ENCODE measurements at places on chromosomes 3 and 15.
A peak's percentile ranks its signal among the peaks of the same experiment; 100 is the strongest.

DNA sequence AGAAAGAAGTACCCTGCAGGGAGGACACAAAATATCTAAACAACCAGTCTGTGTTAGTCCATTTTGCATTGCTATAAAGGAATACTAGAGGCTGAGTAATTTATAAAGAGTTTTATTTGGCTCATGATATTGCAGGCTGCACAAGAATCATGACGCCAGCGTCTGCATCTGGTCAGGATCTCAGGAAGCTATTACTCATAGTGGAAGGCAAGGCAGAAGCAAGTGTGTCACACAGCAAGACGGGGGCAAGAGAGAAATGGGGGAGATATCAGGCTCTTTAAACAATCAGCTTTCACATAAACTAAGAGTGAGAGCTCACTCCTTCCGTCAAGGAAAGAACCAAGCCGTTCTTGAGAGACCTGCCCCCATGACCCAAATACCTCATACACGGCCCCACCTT, 614.8 kb downstream of the ZIC1 start:
- DNase-seq, result no peak

DNA sequence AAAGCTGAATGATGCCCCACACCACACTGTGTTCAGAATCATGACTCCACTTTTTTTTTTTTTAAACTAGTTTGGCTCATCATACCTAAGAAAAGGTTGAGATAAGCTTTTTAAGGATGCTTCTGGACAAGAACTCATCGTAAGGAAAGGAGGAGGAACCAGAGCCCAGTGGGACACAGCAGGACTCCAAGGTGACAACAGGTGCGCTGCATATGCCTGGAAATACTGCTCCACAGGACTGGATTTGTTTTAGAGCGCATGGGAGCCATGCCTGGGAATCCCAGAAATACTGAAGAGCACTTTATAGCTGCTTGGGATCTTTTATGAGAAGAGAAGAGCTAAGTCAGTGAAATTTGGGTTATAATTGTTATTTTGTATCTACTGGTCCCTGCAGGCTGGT, 93.4 kb downstream of the NEDD4 start:
- no peak for DNase-seq

DNA sequence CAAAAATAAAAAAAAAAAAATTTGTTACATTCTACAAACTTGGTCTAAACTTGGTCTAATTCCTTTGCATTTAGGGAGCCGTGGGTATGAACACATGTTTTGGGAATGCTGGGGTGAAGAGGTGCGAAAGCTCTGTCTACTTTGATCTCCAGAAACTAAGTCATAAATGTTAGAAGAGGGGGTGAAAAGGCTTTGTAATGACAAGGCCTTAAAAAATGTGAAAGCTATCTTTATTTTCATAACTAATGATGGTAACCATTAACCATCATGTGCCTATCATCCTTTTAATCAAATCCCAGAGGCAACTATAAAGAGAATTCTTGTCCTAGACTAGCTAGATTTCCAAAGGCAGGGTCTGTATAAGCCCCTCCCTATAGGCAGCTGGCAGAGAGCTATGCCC, 60.9 kb downstream of the PRICKLE2 start:
- no peak for DNase-seq

GRCh38 chr15:82108489-82109078, 62.8 kb upstream of the MEX3B start:
- peak; percentile 2 for DNase-seq

DNA sequence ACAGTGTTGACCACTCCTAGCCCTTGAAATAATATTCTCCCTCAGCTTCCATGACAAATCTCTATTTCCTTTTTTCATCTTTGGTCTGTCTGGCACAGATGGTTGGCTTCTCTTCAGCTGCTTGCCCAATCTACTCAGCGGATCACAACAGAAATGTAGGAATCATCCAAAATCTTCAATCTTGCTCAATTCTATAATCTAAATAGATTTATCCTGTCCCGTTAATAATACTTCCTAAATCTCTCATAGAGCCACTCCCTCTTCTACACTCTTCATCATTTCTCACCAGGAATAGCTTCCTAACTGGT, 3.8 kb downstream of the PEAK1 start:
- no peak for DNase-seq

DNA sequence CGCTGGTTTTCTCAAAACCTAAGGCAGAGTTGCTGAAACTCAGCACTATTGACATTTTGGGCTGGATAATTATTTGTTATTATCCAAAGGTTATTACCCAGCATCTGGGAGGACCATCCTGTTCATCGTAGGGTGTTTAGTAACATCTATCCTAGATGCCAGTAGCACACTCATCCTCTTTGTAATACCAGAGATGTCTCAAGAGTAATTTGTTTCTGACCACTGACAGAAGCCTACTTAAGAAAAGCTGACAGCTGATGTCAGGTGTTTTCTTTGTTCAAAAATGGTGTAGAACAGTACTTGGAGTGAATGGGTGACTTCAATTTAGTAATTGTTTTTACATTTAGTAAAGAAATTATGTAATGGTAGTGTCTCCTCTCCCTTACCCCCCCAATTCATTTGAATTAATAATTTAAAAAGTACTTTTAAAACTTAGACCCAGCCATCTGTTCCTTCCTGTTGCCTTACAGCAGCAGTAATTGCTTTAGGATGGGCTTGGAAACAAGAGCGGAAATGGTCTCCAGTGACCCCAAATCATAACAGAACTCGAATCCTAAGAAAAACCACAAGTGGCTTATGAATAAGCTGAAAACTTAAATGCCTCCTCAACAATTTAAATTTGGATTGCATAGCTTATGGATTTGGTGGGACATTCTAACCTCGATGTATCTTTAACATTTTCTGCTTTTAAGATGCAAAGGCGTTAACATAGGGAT, 105.4 kb downstream of the PTPRG start:
- DNase-seq, result no peak

GRCh38 chr3:72820415-72820814, 27.8 kb downstream of the SHQ1 start:
- DNase-seq, result no peak

DNA sequence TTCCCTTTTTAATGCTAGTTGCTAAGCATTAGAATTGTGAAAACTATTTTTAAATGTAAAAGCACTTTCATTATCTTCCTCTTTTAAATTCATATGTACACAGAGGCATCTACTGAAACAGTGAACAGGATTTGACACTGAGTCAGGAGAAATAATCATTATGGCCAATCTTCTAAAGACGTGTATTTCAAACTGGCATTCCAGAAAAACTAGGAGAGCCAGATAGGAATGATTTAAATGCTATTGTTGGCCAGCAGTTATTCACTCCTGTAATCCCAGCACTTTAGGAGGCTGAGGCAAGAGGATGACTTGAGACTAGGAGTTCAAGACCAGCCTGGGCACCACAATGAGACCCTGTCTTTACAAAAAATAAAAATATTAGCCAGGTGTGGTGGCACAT, 67.6 kb upstream of the RAP2B start:
- no peak for DNase-seq

GRCh38 chr3:126159476-126159875, 20.9 kb downstream of the ALDH1L1 start:
- no peak for DNase-seq

GRCh38 chr3:58216496-58217195, 5.9 kb upstream of the DNASE1L3 start:
- DNase-seq, result no peak

- DNase-seq, result peak; percentile 27
Measured at GRCh38 chr3:34312684-34313083, 514.3 kb downstream of the PDCD6IP start.

GRCh38 chr15:74937272-74937589, 642 bp downstream of the COX5A start:
- DNase-seq, result no peak

- DNase-seq, result no peak
Measured at GRCh38 chr15:77064539-77065308, 6.2 kb downstream of the TSPAN3 start.

DNA sequence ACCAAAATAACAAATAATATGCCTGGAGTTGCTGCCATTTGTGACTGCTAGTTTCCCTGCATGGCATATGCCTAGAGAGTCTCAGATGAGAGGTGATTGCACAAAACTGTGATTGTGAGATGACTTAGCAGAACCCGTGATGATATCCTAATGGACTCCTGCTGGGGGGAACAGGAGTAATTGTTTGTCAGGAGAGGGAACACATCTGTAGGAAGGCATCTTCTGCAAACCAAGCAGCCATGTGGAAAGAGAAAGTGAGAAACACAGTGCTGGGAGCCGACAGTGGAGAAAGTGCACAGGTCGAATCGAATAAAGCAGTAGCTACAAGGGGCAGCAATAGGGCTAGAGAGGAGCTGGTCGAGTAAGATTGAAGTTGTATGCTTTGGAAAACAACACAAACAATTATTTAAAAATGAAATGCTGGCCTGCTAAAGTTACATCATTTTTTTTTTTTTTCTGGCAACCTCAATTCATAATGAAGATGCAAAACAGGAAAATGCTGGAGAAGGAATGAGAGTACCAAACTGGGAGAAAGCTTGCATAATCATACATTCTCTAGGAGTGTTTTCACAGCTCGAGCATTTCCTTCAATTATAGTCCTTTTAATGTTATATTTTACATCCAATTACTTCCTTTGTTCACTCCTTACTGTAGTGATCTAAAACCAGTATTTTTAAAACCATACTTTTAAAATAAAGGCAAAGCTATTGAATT, 494.2 kb upstream of the AGTR1 start:
- DNase-seq, result no peak

DNA sequence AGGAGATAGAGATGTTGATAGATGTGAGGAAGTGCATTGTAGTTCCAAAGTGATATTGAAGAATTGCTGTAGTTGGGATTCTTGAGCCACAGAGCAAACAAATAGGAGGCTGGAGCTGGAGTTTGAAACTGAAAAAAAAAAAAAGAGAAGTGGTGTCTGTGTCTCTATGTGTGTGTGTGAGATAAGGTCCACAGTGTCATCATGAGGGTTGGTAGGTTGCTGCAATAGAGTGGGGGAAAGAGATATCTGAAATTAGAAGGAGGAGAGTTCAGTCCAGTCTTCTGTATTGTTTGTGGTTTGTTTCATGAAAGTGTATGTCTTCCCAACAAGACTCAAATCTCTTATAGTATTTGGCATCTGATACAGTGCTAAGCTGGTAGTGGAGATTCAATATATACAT, 37.3 kb upstream of the CACNA1D start:
- DNase-seq, result no peak

GRCh38 chr3:185172086-185173049, 19.5 kb upstream of the C3orf70 start:
- DNase-seq, result no peak

GRCh38 chr15:51842852-51843737, 13.6 kb downstream of the TMOD3 start:
- DNase-seq, result no peak

DNA sequence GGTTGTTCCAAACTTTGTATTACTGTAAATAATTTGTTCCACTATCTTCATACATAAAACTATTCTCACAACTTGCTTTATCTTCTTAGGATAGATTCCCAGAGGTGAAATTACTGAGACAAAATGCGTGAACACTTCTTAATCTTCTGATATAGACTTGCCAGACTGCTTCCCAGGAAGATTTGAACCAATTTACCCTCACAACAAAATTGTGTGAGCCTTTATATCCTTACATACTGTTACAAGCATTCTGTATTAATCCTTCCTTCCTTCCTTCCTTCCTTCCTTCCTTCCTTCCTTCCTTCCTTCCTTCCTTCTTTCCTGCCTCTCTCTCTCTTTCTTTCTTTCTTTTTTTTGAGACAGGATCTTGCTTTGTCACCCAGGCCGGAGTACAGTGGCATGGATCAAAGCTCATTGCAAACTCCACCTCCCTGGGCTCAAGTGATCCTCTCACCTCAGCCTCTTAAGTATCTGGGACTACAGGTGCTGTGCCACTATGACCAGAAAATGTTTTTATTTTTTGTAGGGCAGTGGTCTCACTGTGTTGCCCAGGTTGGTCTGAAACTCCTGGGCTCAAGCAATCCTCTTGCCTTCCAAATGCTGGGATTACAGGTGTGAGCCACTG, 57.1 kb upstream of the SSR3 start:
- DNase-seq, result no peak

GRCh38 chr3:58576716-58577115, 475 bp downstream of the FAM107A start:
- no peak for DNase-seq

All from DMS79 treated with DMSO at 0.1 percent for 48 hours (cell line).